Activated CD8-positive, alpha-beta memory T cell treated with anti-CD3 and anti-CD28 coated beads for 1 hour (primary cell): ENCODE measurements at places on chromosomes 13 and 19.

DNA sequence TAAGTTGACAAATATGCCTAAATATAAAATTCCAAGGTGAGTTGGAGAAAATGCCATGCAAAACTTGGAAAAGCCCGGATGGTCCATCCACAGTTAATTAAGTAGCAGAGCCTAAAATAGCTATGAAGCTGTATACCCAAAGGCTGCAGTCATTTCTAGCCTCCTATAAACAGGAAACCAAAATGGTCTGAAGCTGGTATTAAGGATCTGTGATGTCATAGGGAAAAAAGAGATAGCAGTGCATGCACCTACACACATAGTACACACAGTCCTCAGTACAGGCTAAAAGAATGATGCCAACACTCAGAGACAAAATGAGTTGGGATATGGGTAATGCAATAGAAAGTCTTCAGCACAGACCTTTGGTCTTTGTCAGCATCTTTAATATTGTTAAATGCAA, 736.9 kb downstream of the EFNB2 start:
- no peak for DNase-seq

GRCh38 chr19:20661150-20661819, at the start of gene ZNF626:
TSS of gene ZNF626 (minus strand) at chr19:20661571. CDS start at chr19:20661446, 125 bp downstream.
- peak; percentile 85 for DNase-seq

DNA sequence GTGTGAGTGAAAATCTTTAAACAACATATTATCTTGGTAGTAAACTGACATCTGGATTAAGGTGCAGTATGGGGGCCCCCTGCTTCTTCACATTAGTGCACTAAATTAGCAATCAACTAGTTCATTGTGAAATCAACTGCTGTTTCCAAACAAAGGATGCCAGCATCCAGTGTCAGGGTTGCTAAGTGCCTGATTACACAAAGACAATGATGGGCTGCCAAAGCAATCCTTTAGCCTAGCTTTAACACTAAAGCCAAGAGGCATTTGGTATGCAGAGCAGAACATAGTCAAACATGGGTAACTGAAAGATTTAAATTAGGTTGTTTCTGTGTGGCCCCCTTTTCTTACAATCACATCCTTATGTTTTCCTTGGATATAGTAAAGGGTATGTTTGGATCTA, 543.1 kb upstream of the SLITRK5 start:
- no peak for DNase-seq

DNA sequence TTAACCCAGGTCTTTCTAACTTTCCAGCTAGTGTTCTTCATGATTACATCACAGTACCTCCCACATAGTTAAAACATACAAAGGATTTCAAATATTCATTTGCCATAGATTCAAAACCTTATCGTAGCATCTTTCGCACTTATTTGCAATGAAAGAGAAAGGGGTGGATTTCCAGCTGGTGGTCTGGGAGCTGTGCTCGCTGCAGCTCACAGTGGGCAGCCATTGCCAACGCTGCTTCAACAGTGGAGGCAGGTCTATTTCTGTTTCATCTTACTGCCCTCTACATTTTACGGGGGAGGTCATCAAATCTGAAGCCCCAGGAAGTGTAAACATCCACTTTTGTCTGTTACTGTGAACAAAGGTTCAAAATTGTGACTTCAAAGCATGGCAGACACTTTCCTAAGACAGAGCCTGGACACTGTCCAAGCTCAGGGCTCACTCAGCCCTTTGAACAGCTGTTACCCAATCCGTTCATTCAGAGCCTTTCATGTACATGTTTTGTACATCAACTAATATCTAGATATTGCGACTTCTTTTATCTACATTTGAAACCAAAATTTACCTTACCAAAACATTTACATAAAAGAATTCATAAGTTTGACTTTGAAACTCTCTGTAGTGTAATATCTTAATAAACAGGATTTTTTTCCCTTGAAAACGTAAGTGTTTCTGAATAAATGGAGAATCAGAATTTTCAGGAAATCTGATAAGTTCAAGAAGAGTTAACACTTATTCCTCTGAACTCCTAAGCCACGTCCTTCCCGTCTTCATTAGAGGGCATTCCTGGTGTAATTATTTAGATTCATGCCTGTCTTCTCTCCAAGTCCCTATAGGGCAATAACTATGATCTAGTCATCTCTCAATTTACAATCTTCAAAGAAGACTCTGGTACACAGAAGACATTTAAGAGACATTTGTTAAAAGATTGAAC, 25.1 kb downstream of the STARD13 start:
- DNase-seq: no peak

- DNase-seq: no peak
These were observed 7.5 kb upstream of the ATP8B3 start for GRCh38 chr19:1819341-1820255.

GRCh38 chr13:97005625-97006262, 11.5 kb upstream of the OXGR1 start:
- no peak for DNase-seq

GRCh38 chr13:29664591-29664990, 69.1 kb upstream of the SLC7A1 start:
- DNase-seq: no peak

DNA sequence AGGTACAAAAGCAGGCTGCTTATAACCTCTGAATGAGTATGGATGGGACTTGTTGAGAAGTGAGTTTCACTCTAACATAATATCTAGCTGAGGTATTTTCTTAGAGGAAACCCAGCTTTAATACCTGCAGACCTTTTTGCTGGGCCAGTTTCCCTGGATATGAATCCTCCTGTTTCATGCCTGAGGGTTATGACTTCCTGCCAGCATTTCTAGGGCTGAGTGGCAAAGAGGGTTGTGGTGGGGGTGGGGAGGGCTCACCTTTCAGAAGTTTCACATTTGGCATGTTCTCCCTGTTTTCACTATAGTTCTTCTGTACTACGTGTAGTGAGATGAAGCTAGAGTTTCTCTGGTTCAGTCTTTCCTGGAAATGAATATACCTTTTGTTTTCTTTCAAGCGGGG, 73.7 kb downstream of the LACC1 start:
- DNase-seq: no peak

DNA sequence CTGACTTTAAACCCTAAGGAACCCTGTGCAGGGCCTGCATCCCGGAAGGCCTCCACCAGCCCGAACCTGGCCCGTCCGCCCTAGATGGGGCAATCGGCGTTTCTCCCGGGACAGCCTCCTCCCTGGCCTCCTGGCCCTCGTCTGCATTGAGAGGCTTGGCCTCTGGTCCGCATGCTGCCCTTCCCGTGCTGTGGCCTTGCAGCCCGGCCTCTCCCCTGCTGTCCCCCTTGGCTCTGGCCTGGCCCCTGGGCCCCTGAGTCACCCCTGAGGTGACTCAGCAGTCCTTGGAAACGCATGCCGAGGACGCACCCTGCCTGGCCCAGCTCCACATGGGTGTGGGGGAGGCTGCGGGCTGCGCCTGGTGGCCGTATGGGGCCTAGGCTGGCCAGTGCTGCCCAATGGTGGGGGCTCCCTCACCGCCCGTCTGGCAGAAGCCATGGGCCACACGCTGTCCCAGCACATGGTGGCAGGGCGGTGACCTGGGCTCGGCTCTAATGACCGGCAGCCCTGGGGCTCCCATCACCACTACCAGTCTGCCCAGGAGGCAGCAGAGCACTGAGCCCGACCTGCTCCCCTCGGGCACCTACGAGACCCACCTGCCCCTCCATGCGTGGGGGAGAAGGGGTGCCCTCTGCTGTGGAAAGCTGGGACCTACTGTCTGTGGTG, 25.7 kb downstream of the SH3GL1 start:
- DNase-seq: no peak

DNA sequence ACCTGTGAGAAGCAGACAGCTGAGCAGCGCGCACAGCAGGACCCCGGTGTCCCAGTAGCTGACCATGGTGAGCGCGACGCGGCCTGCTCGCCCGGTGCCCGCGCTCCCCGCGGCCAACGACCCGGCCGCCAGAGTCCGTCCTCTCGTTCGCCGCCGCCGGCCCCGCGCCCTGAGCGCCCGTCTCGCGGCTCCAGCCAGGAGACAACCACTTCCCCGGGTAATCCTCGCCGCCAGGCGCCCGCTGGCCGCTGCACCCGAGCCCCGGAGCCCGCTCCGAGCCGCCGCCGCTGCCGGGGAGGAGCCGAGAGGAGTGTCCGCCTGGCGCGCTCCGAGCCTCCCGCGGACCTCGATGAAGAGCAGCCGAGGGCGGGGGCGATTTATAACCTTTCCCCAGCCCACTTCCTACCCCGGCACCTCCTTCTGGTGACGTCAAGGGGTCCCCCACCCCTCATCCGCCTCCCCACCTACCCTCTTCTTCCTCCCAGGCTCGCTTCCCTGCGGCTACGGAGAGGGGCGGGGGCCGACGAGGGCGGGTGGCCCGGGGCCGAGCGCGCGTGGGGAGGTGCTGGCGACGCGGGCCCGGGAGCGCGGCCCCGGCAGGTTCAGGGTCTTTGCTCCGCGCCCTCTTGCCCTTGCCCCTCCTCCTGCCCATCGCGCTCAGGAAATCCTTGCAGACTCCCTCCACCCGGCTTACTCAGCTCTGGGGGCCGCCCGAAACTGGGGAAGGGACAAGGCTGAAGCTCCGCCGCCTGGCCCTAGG, at the start of gene FLT1:
FLT1 (minus strand) TSS at position 351 of the 760 bp plus-strand sequence; CDS start at position 66, 285 bp downstream.
- DNase-seq: no peak

GRCh38 chr13:23628250-23628649, 58.0 kb downstream of the TNFRSF19 start:
- no peak for DNase-seq

DNA sequence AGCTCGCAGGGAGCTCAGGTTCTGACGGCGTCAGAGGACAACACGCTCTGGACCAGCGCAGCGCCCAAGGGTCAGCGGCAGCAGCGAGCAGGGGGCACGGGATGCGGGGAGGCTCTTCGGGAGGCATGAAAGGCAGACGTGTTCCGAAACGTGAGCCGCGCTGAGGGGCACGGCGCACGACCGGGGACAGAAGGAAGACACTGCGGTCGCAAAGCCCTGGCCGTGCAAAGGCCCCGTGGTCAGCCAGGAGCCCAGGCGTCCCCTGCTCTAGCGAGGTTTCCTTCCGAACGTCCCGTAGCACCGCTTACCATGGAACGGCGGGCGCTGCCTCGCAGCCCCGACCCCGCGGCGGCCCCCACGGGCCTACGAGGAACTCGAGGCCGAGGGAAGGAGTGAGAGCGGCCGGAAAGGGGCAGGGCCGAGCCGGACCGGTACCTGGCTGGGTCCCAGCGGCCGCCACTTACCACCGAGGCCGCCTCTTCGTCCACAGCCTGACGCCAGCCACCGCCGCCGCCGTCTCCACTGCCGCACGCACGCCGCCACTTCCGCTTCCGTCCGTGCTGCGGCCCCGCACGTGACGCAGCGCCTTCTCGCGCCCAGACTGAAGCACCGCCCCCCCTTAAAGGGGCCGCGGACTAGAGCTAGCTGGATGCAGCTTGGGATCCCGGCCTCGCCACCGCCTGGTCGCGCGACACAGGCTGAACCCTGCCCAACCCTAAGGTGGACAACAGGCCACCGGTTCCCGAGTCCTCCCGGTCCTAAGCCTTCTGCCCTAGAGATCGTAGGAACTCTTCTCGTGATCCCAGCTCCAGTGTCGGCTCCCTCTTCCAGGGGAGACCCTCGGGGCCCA, 9.4 kb downstream of the ABHD17A start:
- no peak for DNase-seq

- DNase-seq: peak; percentile 75
These were observed 12.4 kb downstream of the PRKD2 start for GRCh38 chr19:46704379-46705076.

DNA sequence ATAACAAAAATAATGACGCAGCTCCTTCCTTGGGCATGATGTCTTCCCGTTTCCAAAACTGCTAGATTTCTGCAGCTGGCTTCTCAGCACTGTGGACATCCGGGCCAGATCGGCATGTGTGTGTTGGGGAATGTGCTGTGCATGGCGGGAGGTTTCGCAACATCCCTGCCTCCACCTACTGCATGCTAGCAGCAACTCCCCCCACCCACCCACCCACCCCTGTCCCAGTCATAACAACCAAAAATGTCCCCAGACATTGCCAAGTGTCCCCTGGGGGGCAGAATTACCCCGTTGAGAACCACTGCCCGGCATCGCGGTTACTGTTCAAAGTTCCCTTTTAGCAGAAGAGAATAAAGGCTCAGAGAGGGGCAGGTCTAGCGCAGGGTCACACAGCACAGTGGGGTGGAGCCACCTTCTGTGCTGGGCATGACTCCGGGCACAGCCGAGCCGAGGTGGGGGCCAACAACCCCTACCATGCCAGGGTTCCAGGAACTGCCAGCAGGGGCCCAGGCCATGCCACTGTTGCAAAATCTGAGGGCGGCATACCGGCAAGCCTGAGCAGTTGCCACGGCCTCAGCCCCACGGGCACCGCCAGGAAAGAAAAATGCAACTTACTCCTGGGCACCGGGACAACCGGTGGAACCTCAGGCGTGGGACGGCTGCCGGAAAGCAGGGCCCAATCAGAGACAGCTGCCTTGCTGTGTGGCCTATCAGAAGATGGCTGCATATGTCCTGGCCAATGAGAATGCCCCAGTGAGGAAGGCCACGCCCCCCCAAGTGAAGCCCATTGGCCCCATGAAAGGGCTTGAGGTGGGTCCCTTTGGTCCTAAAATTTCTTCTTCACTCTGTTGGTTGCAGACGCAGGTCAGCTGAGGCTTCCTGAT, 22.5 kb upstream of the NFIC start:
- no peak for DNase-seq

DNA sequence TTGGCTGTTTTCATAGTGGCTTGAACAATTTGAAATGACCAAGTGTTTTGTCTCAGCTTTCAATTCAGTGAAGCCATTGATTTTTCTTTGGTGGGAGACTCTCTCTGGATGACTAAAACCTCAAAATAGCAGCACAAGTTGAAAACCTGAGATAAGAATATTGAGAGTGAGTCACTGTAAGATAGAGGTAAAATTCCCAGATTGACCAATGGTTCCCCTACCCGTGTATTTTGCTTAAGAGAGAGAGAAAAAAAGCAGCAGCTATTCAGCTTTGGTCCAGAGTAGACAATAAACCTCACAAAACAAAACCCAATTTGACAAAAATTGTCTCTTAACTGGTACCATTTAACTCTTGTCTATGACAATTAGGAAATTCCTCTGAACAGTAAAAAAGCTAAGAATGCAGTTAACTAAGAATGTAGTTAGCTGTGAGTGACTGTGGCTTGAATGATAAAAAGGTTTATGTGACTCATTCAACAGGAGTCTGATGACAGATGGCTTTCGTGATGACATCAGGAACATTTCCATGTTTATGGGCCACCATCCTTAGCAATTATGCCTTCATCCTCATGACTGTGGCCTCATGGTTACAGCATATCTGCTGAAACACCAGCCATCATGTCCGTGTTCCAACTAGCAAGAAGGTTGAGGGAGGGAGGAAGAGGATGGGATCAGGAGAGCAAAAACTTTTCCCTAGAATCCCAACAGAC, 356.9 kb downstream of the NDFIP2 start:
- DNase-seq: no peak

DNA sequence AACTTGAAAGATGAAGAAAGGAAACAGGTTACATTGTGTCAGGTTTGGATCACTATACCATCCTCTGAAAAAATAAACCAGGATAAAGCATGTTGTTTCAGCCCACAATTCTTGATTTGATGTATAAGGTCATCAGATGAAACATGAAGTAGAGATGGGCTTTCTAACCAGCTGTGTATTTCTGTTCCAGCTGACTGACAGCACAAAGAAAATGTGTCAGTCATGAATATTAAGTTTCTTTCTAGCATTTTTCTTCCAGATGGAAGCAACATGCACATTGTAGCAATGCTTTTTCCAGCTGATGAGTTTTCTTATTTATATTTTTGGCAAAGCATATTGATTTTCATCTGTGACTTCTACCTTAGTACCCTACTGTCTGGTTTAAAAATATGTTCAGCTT, 199.6 kb downstream of the OXGR1 start:
- no peak for DNase-seq
